ENCODE measurements at places on chromosomes 4 and X.

GRCh38 chr4:184649971-184650855, 675 bp downstream of the PRIMPOL start:
- peak; percentile 11 for DNase-seq

- DNase-seq, result no peak
Observed at GRCh38 chr4:81648576-81649275, 177.0 kb upstream of the RASGEF1B start.

DNA sequence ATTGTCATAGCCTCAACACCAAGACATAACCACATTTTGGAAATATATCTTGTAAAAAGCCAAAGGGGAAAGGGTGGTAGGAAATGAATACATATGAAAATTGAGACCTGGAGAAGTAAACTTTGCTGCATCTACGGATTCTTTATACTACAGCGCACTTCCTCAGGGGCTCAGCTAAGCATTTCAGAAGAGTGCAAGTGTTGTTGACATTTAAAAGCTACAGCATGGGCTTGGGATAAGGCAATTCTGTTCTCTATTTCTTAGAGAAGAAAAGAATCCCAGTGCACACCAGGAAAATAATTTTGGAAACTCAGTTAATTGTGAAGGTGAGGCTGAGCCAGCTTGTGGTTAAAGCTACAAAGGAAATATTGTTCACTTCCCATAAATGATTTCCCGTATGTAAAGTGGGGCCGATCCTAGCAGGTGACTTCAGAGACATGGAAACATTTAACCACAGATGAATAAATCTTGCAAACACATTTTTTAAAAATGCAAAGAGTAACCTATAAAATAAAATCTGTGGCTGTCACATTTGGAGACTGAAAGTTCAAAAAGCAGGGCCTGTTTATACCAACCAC, 12.6 kb upstream of the GBA3 start:
- no peak for DNase-seq

GRCh38 chr4:130172156-130172555, 1076.2 kb downstream of the C4orf33 start:
- no peak for DNase-seq

DNA sequence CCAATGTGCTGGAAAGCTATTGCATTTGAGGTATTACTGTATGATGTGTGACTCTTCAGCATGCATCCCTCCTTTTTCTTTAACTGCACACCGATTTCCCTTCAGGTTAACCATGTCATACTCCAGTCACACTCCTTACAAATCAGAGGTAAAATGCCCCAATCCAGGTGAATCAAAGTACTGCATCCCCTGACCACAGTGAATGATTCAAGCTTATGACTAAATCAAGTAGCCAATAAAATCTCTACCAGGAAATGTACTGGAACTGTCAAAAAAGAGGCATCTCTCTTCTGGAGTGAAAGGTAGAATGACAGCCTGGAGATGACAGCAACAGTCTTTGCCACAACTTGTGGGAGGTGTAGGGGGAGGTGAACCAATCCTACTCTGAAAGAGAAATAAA, 10.4 kb downstream of the ADAMTS3 start:
- DNase-seq, result no peak
